ENCODE measurements at places on chromosomes 2 and 18.

- DNase-seq, result no peak
Measured at GRCh38 chr2:196589419-196589818, 50.1 kb upstream of the CCDC150 start.

DNA sequence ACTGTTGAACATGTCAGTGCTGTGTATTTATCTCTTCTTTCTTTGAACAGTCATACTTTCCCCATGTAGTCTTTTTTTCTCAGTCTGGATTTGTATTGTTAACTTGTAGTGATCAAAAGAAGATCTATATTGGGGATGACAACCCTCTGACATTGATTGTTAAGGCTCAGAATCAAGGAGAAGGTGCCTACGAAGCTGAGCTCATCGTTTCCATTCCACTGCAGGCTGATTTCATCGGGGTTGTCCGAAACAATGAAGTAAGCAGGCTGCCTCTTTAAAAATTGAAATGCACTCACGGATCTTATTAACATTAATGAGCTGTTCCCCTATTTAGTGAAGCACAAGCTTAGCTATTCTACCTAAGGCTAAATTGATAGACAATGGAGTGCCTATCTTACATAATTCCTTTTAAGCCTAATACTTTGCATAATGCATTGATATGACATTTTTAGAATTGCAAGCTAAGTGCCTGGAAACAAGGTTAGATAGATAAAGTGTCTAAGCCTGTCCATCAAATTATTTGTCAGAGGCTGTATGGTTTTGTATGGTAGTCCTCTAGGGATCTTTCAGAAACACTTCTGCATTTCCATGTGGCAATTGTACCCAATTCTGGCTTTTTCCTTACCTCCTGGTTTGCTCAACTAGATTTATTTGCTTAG, 29.3 kb upstream of the FAM171B start:
- DNase-seq, result no peak

GRCh38 chr2:141848191-141848590, 282.6 kb downstream of the LRP1B start:
- DNase-seq, result peak; percentile 20

DNA sequence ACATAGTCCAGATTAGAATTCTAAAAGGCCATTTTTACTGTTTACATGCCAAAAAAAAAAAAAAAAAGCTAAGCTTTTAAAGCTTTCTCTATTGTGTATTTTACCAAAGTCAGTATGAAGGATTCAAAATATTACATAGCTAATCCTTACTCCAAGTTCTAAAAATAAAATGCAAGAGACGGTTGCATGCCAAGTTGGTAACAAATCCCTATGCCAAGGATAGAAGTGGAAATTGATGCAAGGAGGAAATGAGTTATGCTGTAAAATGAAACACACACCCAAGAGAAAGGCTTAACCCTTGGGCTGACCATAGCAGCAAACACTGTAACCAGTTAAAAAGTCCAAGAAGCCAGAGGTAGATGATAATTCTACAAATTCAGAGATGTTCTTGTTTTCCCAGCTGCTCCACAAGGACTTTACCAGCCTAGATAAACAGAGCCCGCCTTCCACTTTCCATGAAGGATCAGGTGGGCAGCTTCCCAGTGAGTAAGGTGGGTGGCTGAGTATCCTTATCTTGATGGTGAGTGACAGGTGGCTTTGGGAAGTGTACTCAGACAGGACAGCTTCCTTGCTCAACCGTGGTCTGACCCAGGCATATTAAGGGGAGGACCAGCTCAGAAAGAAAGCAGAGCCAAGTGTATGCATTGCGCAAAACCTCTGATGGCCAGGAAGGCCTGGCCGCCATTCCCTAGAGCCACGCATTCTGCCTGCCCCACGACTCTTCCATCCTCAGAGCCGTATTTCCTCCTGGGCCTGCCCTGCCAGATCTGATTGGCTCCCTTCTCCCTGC, 34.4 kb downstream of the ATP8B1 start:
- DNase-seq, result no peak

DNA sequence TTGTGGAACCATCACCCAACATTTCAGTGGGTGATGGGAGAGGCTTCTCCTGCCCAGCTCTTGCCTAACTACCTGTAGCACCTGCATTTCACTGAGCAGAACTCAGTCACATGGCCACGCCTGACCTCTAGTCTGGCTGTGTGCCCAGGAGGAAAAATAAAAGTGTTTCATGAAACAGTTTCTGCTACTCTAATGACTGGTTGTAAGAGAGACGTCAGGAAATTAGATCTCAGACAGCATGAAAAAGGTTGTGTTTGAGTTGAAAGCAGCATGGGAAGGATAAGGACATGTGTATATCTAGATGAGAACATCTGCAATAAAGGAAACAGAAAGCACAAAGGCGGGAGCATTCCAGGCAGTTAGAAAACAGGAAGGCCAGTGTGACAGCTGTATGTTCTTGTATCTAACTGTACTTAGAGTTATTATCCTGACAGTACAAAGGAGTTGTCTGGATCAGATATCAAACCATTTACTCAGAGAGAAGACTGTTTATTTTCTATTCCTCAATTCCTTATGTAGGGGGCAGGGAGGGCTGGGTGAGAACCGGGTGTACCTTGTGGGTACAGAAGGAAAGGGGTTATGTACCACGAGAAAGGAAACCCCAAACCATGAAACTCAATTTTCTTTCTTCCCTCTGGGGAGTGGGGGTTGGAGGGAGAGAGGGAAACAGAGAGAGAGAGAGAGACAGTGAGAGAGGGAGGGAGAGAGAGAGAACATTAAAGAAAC, 307.4 kb upstream of the VWC2L start:
- DNase-seq, result no peak

DNA sequence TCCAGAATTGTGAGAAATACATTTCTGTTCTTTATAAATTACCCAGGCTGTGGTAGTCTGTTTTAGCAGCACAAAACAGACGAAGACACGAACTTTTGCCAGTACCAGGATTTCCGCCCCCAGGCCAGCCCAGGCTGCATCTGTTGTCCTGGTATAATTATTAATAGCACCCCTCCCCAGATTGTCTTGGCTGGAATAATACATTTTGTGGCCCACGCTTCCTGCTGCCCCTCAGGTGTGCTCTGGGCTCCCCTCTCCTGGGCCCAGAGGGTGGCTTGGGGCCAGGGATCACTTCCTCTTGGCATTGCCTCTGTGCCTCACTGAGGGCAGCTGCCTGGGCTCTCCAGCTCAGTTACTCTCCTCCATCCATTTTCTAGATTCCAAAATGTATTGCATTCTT, 102.1 kb upstream of the HS6ST1 start:
- DNase-seq, result no peak

- no peak for DNase-seq
Measured at GRCh38 chr2:207253666-207254345, 88.1 kb upstream of the KLF7 start.

DNA sequence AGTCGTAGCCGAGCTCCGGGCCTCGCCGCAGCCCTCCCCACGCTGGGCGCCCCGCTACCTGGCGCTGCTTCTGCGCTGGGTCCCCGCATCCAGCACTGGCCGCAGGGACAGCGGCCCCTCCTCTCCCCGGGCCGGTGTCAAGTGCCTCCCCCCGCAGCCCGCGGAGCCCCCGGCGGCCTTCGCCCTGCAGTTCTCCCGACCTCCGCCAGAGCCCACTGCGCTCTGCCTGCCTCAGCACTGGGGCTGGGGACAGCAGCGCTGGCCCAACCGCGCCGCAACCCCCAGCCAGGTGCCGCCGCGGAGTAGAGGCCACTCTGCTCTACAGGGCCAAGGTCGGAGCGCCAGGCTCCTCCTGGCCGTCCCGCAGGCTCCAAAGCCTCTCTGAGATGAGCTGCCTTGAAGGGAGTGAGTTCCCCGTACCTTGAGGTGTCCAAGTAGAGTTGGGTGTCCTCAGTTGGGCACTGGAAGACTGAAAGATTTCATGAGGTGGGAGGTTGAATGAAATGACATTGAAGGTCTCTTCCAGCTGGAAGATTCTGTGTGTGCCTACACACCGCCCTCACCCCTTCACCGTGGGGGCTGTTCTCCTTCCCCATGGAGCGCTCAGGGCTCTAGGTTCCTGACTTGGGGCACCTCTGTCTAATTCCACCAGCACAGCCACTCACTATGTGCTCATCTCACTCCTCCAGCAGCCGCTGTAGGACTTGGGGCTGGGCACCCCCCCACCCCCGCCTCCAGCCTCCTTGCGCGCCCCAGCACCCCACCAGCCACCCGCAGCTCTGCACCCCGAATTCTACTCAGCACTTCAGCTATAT, 854 bp upstream of the DNMT3A start:
- peak; percentile 40 for DNase-seq

- no peak for DNase-seq
Measured at GRCh38 chr2:139357972-139358371, 577.8 kb upstream of the NXPH2 start.

DNA sequence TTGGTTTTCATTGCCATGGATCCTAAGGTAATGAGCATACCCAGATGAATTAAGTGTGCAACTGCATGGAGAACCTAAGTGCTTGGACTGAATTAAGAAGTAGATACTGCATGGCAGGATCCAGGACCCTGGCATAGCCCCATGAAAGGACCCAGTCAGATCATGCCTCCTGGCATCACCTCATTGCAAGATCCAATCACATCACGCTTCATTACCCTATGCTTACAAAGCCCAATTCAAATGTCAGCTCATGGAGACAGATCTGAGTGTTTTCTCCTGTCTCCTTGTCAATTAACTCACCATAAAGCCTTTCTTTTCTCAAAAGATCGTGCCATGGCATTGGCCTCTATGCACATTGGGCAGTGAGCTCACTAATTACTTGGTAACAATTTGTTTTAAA, 519.8 kb upstream of the ZNF804A start:
- no peak for DNase-seq

DNA sequence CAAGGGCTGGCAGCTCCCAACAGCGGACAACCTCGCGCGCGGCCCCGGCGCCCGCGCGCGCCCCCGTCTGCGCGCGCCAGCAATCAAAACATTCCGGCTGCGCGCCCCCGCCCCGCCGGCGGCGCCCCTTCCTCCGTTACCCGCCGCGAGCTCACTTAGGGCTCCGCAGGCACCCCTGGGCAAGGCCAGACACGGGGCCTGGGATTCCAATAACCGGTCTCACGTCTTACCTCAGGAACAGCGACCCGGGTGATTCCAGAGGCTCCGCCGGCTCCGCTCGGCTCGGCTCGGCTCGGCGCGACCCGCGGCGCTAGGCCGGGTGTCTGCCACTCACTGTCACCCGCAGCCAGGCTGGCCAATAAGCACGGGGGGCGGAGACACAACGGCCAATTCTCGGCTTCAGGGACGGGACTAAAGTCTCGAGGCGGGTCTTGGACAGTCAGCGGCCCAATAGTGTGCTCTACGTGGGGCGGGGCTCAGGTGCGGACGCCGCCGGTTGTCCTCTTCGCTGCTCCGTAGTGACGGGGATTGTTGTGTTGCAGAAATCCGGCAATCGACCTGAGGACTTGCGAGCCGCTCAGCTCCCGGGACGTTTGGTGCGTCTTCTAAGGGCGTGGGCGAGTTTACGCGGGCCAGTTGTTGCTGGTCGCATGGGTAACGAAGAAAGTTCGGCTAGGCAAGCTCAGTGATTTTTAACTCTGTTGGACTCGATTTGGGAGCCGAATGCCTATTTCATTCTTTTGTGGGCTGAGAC, at the start of the genes ANKZF1 and ATG9A:
ANKZF1 (plus strand) TSS at position 502 of the 754 bp plus-strand sequence. CDS start 452 bp downstream, outside the sequence.
ATG9A (minus strand) TSS at position 332 of the 754 bp plus-strand sequence. CDS start 1,612 bp downstream, outside the sequence.
- DNase-seq, result peak; percentile 99

DNA sequence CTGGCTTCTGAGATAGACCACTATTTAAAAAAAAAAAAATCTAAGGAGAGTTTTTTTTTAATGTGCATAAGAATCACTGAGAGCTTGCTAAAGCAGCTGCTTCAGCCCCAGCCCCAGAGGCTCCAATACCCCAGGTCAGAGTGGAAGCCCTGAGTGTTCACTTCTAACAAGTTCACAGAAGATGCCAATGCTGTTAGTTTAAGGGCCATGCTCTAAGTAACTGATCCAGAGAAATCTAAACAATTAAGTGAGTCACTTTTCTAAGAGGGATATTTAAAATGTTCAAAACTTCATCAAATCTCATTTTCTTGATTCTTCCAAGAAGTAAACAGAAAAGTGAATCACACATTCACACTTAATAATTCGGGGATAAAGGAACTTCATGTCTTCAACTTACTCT, 126.4 kb upstream of the CD226 start:
- no peak for DNase-seq

- DNase-seq, result no peak
Measured at GRCh38 chr2:33617401-33617800, 18.3 kb upstream of the FAM98A start.

GRCh38 chr18:67862069-67862468, 345.5 kb upstream of the DSEL start:
- no peak for DNase-seq

DNA sequence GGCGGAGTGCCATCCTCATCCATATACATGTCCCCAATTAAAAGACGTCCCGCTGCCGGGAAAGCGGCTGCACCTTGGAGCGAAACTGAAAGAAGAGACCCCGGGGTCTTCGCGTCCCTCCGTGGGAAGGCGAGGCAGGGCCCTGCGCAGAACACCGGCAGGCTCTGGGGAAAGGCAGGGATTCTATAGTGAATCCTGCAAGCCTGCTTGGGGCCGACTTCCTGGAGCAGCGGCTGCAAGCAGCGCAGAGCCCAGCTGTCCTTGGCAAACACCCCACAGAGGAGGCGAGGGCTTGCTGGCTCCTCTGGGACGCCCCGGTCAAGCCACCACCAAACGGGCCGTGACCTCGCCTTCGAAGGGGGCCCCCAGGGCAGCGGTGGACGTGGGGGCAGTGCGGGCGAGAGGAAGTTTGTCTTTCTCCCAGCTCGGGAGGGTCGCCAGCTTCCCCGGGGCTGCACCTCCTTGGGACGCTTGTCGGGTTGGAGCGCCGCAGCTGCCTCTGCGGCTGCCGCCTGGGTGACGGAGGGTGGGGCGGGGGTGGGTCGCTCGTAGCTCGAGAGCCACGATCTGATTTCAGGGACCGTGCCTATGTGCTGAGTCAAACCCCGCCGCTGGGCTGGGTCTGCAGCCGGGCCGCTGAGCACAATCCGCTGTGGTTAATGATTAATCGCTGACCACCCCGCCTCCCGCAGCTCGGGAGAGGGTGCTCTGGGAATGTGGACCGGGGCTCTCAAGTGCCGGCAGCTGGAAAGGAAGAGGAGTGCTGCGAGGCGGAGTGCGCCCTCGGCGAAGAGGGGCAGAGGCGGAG, 486 bp upstream of the GPR39 start:
- peak; percentile 58 for DNase-seq

DNA sequence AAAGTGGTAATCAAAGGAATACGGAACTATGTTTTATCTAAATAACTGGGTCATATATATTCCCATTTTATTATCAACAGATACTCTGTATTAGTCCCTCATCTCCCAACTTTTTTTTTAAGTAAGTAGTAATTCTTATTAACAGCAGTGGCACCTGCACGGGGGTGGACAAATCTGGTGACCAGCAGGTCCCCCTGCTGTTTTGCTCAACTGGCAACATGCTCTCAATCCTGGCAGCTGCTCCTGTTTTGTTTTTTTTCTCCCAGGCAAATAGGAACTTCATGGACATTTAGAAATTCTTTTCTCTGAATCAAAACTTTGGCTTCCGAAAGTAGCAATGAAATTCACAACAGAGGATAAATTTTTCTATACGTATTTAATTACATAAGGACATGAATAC, 193.5 kb downstream of the SS18 start:
- no peak for DNase-seq

- DNase-seq, result no peak
Measured at GRCh38 chr2:160201849-160202539, 1.9 kb upstream of the ITGB6 start.

DNA sequence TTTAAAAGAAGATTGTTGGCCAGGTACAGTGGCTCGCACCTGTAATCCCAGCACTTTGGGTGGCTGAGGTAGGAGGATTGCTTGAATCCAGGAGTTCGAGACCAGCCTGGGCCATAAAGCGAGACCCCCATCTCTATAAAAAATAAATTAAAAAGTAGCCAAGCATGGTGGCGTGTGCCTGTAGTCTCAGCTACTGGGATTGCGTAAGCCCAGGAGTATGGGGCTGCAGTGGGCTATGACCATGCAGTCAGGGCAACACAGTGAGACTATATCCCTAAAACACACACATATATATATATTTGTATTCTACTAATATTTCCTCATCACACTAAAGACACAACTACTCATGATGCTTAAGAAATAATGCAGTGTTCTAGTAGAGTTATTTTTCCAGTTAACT, 7.1 kb downstream of the HDHD2 start:
- no peak for DNase-seq
